Activated CD4-positive, alpha-beta T cell treated with anti-CD3 and anti-CD28 coated beads, Interleukin-2, amount 50 U/mL, for 1 hour (primary cell): ENCODE measurements at places on chromosomes 16 and 17.
A peak's percentile ranks its signal among the peaks of the same experiment; 100 is the strongest.

GRCh38 chr16:17369421-17370222 is 101.1 kb downstream of the XYLT1 start:
- DNase-seq = peak; percentile 69

GRCh38 chr16:79018650-79019429 is 581.7 kb downstream of the MAF start:
- DNase-seq = no peak

DNA sequence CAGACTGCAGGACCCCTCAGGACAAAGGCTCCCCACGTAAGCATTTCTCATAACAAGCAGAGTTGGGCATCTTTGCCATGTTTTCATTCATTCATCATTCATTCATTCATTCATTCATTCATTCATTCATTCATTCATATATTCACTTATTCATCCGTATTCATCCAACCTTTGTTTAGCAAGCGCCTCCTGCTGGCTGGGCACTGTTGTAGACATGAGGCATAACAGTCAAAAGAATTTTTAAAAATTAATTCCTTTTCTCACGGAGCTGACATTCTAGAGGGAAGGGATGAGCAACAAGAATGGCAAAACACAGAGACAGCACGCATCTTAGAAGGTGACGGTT is 351.7 kb upstream of the TNRC6C start:
- no peak for DNase-seq

DNA sequence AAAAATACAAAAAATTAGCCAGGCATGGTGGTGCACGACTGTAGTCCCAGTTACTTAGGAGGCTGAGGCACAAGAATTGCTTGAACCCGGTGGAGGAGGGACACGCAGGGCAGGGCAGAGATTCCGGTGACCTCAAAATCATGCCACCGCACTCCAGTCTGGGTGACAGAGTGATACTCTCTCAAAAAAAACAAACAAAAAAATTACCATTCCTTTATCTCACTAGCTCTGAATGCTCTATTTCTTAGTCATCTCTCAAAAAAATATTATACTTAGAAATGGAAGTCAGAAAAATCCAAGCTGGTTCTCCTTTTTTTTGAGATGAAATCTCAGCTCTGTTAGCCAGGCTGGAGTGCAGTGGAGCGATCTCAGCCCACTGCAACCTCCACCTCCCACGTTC is 40.8 kb downstream of the SPOP start:
- DNase-seq = no peak

DNA sequence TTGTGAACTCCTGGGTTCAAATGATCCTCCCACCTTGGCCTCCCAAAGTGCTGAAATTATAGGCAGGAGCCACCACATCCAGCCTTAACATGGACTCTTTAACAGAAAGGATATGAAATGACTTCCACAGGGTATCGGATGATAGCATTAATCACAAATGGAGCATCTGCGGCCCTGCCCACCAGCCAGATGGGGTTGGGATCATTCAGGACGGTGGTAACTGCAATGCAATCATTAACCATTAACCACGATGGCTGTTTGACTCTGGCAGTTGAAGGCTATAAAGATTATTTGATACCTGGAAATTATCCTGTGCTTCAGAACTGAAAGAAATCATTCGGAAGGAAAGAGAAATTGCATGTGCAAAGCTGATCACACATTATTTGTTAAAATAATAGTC is 5.3 kb upstream of the CHST5 start:
- DNase-seq = no peak

DNA sequence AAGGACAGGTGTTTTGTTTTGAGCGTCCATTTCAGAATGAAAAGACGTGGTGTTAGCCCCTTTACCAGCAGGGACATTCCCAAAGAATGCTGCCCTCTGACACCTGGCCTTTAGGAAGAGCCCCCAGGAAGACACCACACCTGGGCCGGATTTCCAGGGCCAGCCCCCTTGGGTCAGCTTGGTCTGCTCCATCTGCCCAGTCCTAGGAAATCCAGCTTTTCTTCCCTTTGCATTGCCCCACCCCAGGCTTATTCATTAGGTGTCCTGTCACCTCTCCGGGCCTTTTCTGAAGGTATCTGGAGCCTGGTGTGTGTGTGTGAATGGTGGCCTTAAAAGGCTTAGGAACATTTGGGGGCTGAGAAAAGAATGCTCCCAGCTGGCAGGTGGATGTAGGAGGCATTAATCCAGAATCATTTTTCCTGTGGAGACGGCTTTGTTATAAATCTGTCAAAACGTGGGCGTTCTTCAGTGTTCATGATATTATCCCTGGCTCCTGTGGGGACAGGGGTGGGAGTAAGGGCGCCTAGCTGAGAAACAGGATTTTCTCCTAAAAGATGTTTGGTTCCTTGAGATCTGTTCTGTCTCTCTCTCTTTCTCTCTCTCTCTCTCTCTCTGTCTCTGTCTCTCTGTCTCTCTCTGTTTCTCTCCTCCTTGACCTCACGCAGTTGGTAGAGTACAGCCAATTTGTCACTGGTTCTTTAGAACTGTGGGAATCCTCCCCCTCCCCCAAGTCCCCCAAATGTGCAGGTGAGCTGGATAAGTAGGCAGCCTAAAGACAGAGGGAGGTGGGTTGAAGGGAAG is 84.0 kb downstream of the NTN1 start:
- no peak for DNase-seq

- no peak for DNase-seq
These were observed 3.2 kb downstream of the TTC19 start for GRCh38 chr17:16002708-16003260.

- no peak for DNase-seq
These were observed 9.9 kb downstream of the LGALS3BP start for GRCh38 chr17:78969865-78970264.

- DNase-seq = peak; percentile 51
These were observed 25.8 kb upstream of the TNFSF12 start for GRCh38 chr17:7523033-7523432.

GRCh38 chr16:456891-457483 is 31.5 kb downstream of the RAB11FIP3 start:
- no peak for DNase-seq

- peak; percentile 4 for DNase-seq
These were observed 28.3 kb downstream of the VPS35L start for GRCh38 chr16:19583665-19584300.

DNA sequence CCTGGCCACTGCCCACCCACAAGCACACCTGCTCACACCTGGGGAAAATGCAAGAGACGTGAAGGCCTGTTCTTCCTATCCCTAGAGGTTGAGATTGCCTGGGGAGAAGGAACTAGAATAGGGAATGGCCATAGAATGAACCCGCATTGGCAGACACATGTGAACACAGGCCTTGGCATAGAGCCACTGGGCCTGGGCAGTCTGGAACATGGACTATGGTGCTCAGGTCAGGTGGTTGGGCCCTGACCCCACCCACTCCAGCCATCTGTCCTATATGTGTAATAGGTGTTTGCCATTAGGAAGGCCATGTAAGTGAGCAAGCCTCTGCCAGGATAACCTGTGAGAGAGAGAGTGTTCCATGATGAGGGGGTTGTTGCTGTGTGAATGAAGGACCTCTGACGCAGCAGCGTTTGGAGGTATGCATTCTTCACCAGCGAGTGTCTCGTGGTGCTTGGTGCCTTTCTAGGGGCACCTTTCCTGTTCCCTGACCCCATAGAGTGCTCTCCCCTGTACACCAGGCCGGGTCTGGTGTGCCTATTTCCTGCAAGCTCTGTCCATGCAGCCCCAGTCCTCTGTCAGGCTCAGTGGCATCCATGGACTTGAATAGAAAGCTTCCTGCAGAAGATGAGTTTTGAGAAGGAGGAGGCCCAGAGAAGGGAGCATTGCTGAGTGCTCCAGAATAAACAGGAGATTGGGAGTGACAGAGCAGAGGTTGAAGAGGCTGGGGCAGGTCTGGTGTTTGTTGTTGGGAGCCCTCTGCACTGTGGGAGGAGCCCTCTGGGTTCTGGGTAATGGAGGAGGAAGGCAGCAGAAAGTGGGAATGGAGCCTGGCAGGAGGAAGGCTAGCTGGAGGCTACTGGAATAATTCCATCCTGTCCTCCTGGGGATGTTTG is 15.6 kb downstream of the CTRL start:
- DNase-seq = no peak

GRCh38 chr16:47895146-47895545 is 260.6 kb downstream of the ABCC12 start:
- no peak for DNase-seq

DNA sequence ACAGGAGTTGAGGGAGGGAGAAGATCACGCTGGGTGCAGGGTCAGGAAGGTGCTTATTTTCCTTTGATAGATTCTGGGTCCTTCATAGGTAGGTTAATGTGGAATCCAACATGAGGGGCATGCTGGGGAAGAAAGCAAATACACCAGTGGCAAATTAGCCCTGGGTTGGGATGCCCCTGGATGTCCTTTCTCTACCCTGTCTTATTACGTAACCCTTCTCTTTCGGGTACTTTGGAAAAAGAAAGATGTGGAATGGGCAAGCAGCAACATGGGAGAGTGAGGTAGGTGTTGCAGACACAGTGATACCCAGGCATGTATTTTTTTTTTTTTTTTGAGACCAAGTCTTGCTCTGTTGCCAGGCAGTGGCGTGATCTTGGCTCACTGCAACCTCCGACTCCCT is 9.1 kb downstream of the SLC7A6 start:
- DNase-seq = no peak

- no peak for DNase-seq
These were observed 19.6 kb upstream of the CEP20 start for GRCh38 chr16:15907863-15908478.

DNA sequence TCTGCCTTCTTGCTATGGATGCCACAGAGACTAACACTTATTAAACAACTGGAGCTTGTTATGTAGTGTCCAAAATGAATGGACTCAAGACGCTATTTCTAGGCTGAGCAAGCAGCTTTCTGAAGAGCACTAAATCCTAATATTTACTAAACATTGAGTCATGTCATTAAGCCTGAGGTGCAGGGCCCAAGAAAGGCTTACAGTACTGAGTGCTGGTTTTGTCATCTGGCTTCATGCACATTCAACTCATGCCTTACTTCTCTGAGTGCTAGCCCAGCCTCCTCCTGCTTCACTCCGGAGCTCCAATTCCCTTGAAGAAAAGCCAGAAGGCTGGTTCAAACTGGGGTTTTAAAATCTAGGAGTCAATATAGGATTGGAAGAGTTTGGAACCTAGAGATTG is 363.3 kb upstream of the CDH5 start:
- no peak for DNase-seq

- no peak for DNase-seq
These were observed 494.6 kb downstream of the CDH11 start for GRCh38 chr16:64627288-64627687.

DNA sequence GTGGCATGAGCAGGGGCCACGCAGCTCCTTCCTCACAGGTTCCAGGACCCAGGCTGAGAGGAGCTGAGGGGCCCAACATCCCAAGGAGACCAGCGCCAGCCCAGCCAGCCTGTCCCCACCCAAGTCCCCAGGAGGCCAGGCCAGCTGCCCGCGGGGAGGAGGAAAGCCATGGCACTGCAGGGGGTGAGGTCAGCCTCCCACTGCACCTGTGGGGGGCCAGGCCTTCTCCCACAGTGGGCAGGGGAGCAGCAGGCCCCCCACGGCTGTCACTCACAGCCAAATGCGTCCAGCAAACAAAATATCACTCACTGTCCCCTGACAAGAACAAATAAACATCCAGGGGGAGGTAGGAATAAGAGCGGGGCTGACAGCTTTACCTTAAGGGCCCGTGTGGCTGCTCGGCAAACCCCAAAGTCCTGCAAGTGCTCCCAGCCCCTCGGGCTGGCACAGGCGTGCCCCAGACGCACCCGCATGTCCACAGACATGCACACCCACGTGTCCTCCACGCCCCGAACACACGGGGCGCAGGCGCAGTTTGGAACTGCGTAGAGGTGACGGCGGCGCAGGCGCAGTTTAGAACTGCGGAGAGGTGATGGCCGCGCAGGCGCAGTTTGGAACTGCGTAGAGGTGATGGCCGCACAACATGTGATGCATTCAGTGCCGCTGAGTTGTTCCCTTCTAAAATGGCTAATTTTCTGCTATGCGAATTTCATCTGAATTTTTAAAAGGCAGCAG is 291.1 kb downstream of the FOXL1 start:
- DNase-seq = no peak

- peak; percentile 68 for DNase-seq
These were observed 10.2 kb upstream of the HOXB9 start for GRCh38 chr17:48636177-48637018.

GRCh38 chr17:1398931-1399678 is 917 bp downstream of the YWHAE start:
- DNase-seq = peak; percentile 49

DNA sequence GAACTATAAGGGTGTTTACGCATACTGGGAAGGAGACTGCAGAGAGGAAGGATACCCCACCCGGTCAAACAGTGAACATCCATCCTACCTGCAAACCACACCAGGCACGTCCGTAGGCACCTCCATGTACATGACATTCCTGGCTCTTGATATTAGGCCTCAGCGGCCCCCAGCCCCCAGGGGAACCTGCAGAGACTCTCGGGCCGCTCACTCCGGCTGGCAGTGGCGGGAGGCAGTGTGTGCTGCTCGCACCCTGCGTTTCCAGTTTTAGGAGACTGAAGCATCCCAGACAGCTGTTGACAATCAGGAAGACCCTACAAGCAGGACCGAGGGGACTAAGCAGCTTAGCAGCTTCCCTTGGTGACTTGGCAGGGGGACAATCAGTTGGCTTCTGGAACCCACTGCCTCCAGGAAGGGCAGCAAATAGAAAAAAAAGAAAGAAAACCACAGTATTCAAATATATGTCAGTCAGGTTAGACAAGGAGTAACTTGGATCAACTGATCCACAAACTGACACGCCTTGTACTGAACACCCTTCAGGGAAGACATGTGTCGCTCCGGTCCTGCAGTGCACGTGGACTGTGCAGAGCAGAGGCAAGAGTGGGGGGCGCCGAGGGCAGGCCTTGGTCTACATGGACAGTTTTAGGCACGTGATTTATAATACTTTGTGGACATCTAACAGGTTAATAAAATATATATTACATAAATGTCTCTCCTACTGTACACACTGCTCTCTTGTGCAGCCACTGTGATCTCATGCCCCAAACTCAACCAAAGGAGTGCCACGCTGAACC is 29.9 kb upstream of the CLEC18B start:
- DNase-seq = no peak

GRCh38 chr16:74896389-74897370 is 88.2 kb downstream of the WDR59 start:
- DNase-seq = no peak

DNA sequence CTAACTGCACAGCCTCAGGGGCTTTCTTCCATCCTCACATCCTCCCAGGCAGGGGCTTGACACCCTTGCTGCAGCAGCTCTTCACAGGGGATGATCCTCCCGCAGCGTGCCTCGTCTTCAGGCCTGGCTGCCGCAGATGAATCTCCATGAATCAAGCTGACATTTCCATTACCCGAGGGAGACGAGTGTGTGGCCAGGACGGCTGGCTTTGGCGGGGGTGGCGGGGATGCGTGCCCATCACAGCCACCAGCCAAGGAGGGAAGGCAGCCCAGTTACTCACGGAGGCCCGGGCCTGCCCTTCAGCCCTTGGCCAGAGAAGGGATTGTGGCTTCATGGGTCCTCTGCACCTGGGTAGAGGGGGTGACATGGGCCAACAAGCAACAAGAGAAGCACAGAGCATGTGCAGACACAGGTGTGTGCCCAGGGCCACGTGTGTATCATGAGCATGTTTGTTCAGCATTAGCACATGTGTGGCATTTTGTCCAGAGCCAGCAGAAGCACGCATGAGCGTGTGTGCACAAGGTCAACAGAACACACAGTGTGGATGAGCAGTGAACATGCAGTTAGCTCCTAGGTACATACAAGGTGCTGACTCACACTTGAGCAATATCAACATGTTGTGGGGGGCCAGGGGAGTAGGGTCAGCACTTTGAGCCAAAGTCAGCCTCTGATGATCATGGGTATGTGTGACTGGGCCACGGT is 236.4 kb downstream of the KATNIP start:
- no peak for DNase-seq

- no peak for DNase-seq
These were observed 16.5 kb downstream of the CNTNAP1 start for GRCh38 chr17:42698736-42699414.
